ENCODE measurements at places on chromosomes 7 and 10. TPM values are rescaled to one million over a fixed set of nuclear protein-coding genes. Genes with fewer than 3 reads are reported as not detected.

SCRN1 gene
- total RNA-seq: 95.6 TPM

LDB3 gene
- total RNA-seq: not detected

ACTR3C gene
- total RNA-seq: not detected

AKR1D1 gene
- not detected for total RNA-seq

DGKB gene
- 0.32 TPM for total RNA-seq

LIPK gene
- total RNA-seq: not detected

EPO gene
- total RNA-seq: not detected

TMEM72 gene
- total RNA-seq: not detected

CNPY1 gene
- not detected for total RNA-seq

TMEM225B gene
- 1.6 TPM for total RNA-seq

LIPJ gene
- not detected for total RNA-seq

MYL10 gene
- not detected for total RNA-seq

PHKG1 gene
- 3.8 TPM for total RNA-seq

NANOS1 gene
- total RNA-seq: 1.5 TPM

GNAI1 gene
- 46.1 TPM for total RNA-seq

AZGP1 gene
- total RNA-seq: not detected

SPDYE9 gene
- not detected for total RNA-seq

STEAP1 gene
- total RNA-seq: 50.0 TPM

CPVL gene
- 1.3 TPM for total RNA-seq

MYO3A gene
- not detected for total RNA-seq

Data from hair follicle dermal papilla cell (primary cell).